Neural crest cell (in vitro differentiated cells): ENCODE measurements at places on chromosomes 7 and 10. TPM values are rescaled to one million over a fixed set of nuclear protein-coding genes. Genes with fewer than 3 reads are reported as not detected.

The EGFR gene
- total RNA-seq, result 2.3 and 2.6 TPM in 2 replicates

GRCh38 chr10:61399406-61399805 is 53.8 kb downstream of the TMEM26 start:
- H3K4me1 ChIP-seq, result no peaks in the 10 kb centered on the region
- H3K27me3 ChIP-seq, result no peaks in the 10 kb centered on the region
- H3K36me3 ChIP-seq, result no peaks in the 10 kb centered on the region
- no peak for DNase-seq

The RAPGEF5 gene
- total RNA-seq, result 5.4 and 6.0 TPM in 2 replicates

DNA sequence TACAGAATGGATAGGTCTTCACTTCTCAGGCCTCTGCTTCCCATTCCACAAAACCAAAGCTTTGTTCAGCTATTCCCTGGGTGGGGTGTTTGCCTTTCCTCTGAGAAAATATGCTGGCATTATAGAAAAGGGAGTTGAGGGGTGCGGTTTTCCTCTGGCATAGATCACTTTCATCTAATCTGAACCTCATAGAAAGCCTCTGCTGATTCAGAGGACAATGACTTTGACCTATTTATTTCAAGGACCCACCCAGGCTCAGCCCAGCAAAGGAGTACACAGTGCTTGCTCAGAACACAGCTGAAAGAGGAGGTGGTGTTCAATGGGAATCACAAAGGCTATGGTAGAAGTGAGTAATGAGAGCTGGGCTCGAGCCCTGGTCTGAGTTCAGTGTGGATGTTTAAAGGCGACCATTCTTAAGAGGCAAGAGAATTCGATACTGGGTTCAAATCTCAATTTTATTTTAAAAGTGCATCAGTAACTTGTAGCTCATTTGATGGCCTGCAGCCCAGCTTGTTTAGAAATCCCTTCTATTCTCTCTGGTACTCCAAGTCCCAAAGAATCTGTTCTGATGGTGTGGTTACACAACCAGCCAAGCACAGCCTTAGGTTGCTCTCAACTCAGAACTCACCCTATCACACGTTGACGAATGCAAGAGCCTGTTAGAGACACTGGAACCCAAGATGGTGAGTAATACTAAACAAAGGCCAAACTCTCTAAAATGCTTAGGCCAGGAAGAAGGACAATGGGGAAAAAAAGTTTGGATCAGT is 1012.8 kb downstream of the LRMDA start:
- H3K4me1 ChIP-seq, result no peaks in the 10 kb centered on the region
- H3K36me3 ChIP-seq, result no peaks in the 10 kb centered on the region
- DNase-seq, result no peak
- H3K27ac ChIP-seq, result no peak overlapping the region
- H3K4me3 ChIP-seq, result no peak overlapping the region
- H3K27me3 ChIP-seq, result no peaks in the 10 kb centered on the region

The SFTPA2 gene
- not detected in 2 replicates for total RNA-seq

- H3K4me3 ChIP-seq, result no peak overlapping the region
- peaks cover 4% of the 10 kb centered on the region for H3K36me3 ChIP-seq
- DNase-seq, result peak; percentile 75
- no peaks in the 10 kb centered on the region for H3K27me3 ChIP-seq
These were observed 10.9 kb upstream of the RSU1 start for GRCh38 chr10:16828114-16828568.

GRCh38 chr7:48280100-48280499 is 108.8 kb downstream of the ABCA13 start:
- H3K36me3 ChIP-seq, result no peaks in the 10 kb centered on the region
- H3K27ac ChIP-seq, result no peak overlapping the region
- peaks cover 6% of the 10 kb centered on the region for H3K4me1 ChIP-seq
- DNase-seq, result no peak
- H3K27me3 ChIP-seq, result no peaks in the 10 kb centered on the region

The ADAM22 gene
- total RNA-seq, result 12.1 and 13.4 TPM in 2 replicates

DNA sequence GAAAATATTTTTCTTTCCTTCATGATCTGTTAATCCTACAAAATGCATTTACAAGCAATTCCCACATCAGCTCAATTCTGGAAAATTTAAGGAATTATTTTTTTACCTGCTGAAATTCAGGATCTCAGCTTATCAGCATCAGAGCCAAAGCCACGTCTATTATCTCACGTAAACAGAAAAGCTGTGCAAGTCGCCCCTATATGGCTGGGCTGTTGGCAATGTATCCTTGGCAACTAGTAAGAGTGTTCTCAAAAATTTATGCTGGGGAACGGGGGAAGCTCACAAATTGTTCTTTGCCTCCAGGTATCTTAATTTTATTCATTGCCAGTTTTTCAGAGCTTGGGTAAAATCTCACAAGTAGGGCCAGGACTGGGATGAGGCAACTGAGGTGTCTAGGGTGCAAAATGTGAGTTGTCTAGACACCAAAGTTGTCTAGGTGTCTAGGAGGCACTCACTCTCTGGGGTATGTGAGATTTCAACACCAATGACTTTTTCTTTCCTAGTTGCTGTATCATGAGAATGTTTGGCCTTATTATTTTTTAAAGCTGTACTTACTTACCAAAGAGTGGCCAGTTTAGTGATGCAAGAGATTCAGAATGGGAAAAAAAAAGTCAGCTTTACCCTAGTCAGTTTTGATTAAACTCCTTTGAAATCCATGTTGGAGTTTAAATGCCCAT is 5.1 kb downstream of the GSTO2 start:
- no peaks in the 10 kb centered on the region for H3K36me3 ChIP-seq
- H3K27ac ChIP-seq, result no peak overlapping the region
- peaks cover 50% of the 10 kb centered on the region for H3K27me3 ChIP-seq
- DNase-seq, result no peak

DNA sequence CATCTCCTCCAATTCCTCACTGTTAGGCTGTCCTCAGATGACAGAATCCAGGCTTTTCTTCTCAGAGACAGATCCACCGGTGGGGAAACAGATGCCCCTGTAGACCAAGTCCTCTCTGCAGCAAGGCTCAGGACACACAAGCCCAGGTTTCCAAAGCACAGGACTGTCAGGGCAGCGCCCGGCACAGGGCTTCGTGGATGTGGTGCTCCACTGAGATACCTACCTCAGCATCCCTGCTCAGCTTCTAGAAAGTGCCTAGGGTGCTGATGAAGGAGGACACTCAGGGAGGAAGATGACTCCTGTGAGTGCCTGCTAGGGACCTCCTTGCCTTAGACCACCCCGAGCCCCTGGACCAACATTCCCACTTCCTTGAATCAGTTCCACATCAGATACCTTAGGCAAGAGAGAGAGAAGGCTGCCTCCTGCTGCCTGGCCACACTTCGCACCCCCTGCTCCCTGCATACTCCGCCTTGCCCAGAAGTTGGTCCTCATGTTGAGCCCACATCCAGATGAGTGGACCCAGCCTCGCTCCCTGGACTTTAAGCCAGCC is 8.9 kb upstream of the RBP3 start:
- no peak for DNase-seq
- H3K27me3 ChIP-seq, result peaks cover 7% of the 10 kb centered on the region
- no peaks in the 10 kb centered on the region for H3K4me1 ChIP-seq
- H3K36me3 ChIP-seq, result no peaks in the 10 kb centered on the region
- H3K4me3 ChIP-seq, result no peak overlapping the region
- H3K27ac ChIP-seq, result no peak overlapping the region

- no peaks in the 10 kb centered on the region for H3K27me3 ChIP-seq
- H3K4me1 ChIP-seq, result peaks cover 15% of the 10 kb centered on the region
- peaks cover 5% of the 10 kb centered on the region for H3K36me3 ChIP-seq
- no peak for DNase-seq
- no peak overlapping the region for H3K27ac ChIP-seq
These were observed 195.7 kb upstream of the CELF2 start for GRCh38 chr10:10821926-10822325.

- no peaks in the 10 kb centered on the region for H3K36me3 ChIP-seq
- H3K4me1 ChIP-seq, result peaks cover 4% of the 10 kb centered on the region
- no peak overlapping the region for H3K4me3 ChIP-seq
- no peak overlapping the region for H3K27ac ChIP-seq
- peak; percentile 70 for DNase-seq
- no peaks in the 10 kb centered on the region for H3K27me3 ChIP-seq
These were observed 58.4 kb downstream of the DNAJC12 start for GRCh38 chr10:67779465-67780203.

The SORCS3 gene
- total RNA-seq, result 3.3 and 3.4 TPM in 2 replicates

GRCh38 chr10:21212348-21212747 is 313.1 kb downstream of the SKIDA1 start:
- H3K27ac ChIP-seq, result no peak overlapping the region
- H3K36me3 ChIP-seq, result peaks cover 5% of the 10 kb centered on the region
- no peak overlapping the region for H3K4me3 ChIP-seq
- no peak for DNase-seq
- H3K27me3 ChIP-seq, result no peaks in the 10 kb centered on the region

DNA sequence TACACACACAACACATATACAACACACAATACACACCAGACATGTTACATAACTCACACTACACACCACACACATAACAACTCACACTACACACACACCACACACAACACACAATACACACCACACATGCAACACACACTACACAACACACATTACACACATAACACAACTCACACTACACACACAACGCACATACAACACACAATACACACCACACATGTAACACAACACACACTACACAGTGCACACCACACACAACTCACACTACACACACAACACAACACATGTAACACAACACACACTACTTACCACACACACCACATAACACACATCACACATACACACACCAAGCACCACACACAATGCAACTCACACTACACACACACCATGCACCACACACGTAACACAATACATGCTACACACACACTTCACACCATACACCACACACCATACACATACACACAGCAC is 166.5 kb downstream of the KCNMA1 start:
- H3K36me3 ChIP-seq, result no peaks in the 10 kb centered on the region
- no peak for DNase-seq
- no peaks in the 10 kb centered on the region for H3K27me3 ChIP-seq
- H3K4me1 ChIP-seq, result no peaks in the 10 kb centered on the region
- H3K27ac ChIP-seq, result no peak overlapping the region

The CPXM2 gene
- not detected in 2 replicates for total RNA-seq

- peaks cover 39% of the 10 kb centered on the region for H3K4me1 ChIP-seq
- H3K36me3 ChIP-seq, result no peaks in the 10 kb centered on the region
- no peak overlapping the region for H3K4me3 ChIP-seq
- no peak for DNase-seq
These were observed 253.1 kb upstream of the PITRM1 start for GRCh38 chr10:3425716-3426115.

DNA sequence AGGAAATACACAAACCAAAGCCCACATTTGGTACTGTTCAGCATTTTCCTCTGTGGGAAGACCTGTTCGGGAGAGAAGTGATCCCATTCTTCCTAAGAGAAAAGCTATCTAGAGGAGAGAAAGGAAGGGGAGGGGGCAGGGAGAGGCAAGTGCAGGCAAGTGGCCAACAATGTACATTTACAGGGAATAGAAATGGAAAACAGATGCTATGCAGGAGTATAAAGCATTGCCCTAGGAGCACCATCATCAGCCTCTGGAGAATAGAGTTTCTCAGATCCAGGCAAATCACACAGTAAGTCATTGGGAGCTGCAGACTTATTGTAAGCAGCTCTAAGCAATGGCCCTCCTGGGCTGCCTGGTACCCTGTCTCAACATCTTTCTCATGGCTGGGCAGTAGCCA is 424.4 kb upstream of the AUTS2 start:
- H3K27ac ChIP-seq, result peak overlapping the region; percentile 87
- no peak for DNase-seq
- H3K27me3 ChIP-seq, result peaks cover 4% of the 10 kb centered on the region

The ERVW-1 gene
- total RNA-seq, result not detected in 2 replicates

- H3K36me3 ChIP-seq, result no peaks in the 10 kb centered on the region
- no peak overlapping the region for H3K27ac ChIP-seq
- DNase-seq, result no peak
- H3K4me3 ChIP-seq, result no peak overlapping the region
- H3K27me3 ChIP-seq, result no peaks in the 10 kb centered on the region
These were observed 666.2 kb upstream of the CELF2 start for GRCh38 chr10:10351451-10351850.

The GPR85 gene
- total RNA-seq, result 1.6 and 2.5 TPM in 2 replicates

The OPN4 gene
- not detected in 2 replicates for total RNA-seq

The CDHR1 gene
- total RNA-seq, result 19.8 and 23.0 TPM in 2 replicates

The AOAH gene
- not detected in 2 replicates for total RNA-seq

DNA sequence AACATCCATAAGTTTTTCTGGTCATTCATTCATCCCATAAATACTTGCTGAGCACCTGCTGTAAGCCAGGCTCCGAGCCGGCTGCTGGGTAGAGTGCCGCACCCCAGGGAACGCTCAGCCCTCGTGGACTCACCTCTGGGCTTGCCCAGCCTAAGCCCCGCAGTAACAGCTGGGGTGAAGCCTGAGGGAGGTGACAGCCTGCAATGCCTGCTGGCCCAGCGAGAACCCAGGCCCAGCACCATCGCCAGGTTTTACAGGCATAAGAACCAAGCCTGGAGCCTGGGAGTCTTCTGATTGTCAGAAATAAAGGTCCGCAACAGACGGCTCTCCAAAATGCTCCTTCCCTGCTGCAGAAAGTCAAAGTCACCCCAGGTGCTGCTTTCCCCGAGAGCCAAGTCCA is 205.4 kb downstream of the ZMYND11 start:
- H3K27me3 ChIP-seq, result no peaks in the 10 kb centered on the region
- no peak overlapping the region for H3K4me3 ChIP-seq
- no peak overlapping the region for H3K27ac ChIP-seq
- H3K36me3 ChIP-seq, result peaks cover 22% of the 10 kb centered on the region
- no peak for DNase-seq
- H3K4me1 ChIP-seq, result no peaks in the 10 kb centered on the region

- H3K4me3 ChIP-seq, result peak overlapping the region; percentile 79
- H3K27me3 ChIP-seq, result peaks cover 76% of the 10 kb centered on the region
- H3K36me3 ChIP-seq, result no peaks in the 10 kb centered on the region
- peak; percentile 66 for DNase-seq
- H3K27ac ChIP-seq, result no peak overlapping the region
These were observed 1.5 kb downstream of the ADGRA1 start for GRCh38 chr10:133088956-133089800.

The IL6 gene
- not detected in 2 replicates for total RNA-seq

DNA sequence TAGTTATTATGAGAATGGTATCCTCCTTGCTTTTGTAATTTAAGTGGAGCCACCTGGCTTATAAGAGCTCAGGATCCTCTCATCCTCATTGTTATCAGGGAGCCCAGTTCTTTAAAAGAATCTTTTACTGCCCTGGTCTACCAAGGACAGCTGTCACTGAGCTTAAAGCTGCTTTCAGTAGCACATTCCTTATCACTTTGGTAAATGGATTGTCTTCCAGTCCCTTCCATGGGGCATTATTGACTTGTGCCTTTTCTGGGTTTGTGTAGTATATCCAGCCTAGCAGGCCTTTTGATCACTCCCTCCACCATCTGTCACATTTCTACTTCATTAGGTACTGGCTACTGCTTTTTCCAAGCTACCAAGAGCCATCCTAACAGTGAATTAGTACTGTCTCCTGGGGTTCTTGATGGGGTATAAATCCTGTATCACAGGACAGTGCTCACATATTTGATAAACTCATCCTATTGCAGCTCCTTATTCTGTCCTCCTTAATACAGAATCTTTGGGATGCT is 208.9 kb downstream of the TMEM26 start:
- DNase-seq, result no peak
- H3K27ac ChIP-seq, result no peak overlapping the region
- H3K4me1 ChIP-seq, result no peaks in the 10 kb centered on the region
- no peak overlapping the region for H3K4me3 ChIP-seq
- H3K27me3 ChIP-seq, result peaks cover 16% of the 10 kb centered on the region

The ACTL6B gene
- total RNA-seq, result 2.4 and 3.1 TPM in 2 replicates
